Fibroblast of skin of right quadriceps (primary cell): ENCODE measurements at places on chromosomes 3 and 15.

DNA sequence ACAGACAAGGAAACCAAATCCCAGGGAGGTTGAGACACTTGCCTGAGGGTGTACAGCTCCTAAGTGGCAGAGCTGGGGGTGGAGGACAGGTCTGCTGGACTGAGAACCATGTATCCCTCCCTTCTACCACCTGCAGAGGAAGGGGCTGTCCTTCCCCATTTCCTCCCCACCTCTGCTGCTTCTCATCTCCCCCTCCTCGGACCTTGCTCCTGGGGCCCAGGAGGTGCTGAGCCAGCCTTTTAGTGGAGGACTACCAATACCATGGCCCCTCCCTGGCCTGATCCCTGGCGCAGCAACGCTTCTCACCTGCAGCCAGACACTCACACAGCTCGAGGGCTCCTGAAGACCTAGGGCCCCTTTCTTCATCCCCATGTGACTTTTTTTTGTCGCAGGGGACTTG, 50.4 kb downstream of the IDH2 start:
- DNase-seq: no peak

GRCh38 chr15:94638183-94638582, 406.8 kb downstream of the MCTP2 start:
- DNase-seq: no peak

DNA sequence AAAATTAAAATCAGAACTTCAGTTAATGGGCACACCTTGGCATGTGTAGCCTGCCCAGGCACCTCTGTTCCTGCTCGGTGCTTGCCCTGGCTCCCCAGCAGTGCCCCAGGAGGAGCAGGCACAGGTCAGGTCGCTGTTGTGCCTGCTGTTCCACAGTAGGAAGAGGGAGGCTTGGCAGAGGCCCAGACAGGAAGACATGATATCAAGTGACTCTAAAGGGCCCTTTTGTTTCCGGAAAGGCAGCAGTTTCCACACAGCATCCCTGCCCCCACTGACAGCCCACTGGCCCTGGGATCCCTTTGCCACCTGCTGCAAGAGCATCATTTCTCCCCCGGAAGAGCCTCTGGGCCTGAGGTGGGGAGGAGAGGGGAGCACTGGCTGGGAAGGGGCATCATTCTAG, 40.5 kb upstream of the HES1 start:
- no peak for DNase-seq

- DNase-seq: no peak
Measured at GRCh38 chr15:68676011-68676605, 97.3 kb downstream of the CORO2B start.

GRCh38 chr15:87672309-87673288, 583.9 kb downstream of the NTRK3 start:
- DNase-seq: peak; percentile 49

GRCh38 chr3:151168269-151169094, 34.5 kb downstream of the GPR171 start:
- peak; percentile 66 for DNase-seq

- DNase-seq: no peak
Measured at GRCh38 chr3:148428862-148429605, 268.7 kb upstream of the AGTR1 start.
